ENCODE measurements at places on chromosomes 6 and 20.

DNA sequence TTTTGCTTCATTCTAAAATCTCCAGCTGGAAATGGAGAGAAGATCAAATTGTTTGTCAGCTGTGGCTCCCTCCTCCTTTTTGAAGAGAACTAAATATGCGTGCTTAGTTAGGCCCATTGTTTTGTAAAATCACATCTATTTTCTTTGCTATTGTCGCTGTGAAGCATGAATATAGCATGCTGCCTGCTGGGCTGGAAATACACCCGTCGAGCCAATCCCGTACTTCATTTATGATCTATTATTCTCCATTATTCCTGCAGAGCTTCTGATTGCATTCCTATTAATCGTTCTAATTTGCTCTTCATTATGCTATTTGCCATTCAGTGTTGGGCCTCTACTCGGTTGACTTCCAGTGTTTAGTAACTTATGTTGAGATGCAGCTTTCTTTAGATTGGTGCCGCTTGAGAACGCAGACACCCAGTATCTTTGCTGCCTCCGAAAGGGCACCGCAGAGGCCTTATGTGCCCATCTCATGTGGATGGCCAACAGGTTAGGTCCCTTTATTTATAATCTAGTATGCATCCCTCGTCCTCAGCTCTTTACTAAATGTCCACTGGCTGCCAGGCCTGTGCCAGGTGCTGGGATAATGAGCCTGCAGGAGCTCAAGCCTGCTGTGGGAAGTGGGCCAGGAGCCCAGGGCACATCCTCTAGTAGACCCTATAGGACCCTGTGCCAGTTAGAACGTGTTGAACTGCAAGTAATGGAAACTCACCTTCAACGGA lies 45.6 kb downstream of the FAM50B start:
- DNase-seq, result no peak

DNA sequence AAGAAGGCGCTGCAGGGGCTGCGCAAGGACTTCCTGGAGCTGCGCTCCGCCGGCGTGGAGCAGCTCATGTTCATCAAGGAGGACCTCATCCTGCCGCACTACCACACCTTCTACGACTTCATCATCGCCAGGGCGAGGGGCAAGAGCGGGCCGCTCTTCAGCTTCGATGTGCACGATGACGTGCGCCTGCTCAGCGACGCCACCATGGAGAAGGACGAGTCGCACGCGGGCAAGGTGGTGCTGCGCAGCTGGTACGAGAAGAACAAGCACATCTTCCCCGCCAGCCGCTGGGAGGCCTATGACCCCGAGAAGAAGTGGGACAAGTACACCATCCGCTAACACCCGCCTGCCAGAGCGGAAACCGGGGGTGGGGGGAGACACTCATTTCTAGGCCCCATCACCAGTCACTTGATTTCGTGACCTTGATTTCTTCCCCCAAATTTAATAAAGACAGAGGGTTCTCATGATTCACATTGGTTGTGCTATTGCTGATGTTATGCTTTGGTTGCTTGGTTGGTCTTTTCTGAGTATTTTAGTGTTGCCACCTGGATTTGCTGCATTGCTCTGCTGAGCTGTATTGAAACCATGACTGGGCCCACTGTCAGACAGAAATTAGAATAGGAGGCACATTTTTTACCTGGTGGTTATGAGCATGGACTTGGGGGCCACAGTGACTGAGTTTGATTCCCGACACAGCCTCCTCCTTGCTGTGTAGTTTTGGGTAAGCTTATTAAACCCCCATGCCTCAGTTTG lies 1.5 kb downstream of the FAM50B start:
- DNase-seq, result no peak

DNA sequence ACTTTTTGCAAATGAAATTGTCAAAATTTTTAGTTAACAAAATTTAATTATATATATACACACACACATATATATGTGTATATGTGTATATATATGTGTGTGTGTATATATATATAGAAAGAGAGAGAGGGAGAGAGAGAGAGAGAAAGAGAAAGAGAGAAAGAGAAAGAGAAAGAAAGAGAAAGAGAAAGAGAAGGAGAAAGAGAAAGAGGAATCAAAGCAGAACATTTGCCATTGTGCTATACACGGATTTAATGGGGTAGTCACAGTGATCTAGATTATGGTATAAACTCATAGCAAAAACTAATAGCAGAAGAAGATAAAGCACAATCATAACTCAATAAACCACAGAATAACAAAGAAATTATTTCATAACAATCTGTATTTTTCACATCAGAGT lies 126.7 kb downstream of the DST start:
- no peak for DNase-seq

GRCh38 chr6:131602781-131603312 lies 25.2 kb downstream of the MED23 start:
- peak; percentile 58 for DNase-seq

- DNase-seq, result no peak
These were observed 14.5 kb downstream of the NPEPL1 start for GRCh38 chr20:58706975-58707681.

- DNase-seq, result no peak
These were observed 178.9 kb upstream of the MYLIP start for GRCh38 chr6:15949982-15950381.

- no peak for DNase-seq
These were observed 182.8 kb downstream of the PTPRK start for GRCh38 chr6:128337619-128338018.

GRCh38 chr20:38635721-38636288 lies 34.2 kb downstream of the ARHGAP40 start:
- DNase-seq, result no peak
